Right cardiac atrium (tissue), 5 donors: ENCODE measurements at places on chromosomes 7 and 10.

DNA sequence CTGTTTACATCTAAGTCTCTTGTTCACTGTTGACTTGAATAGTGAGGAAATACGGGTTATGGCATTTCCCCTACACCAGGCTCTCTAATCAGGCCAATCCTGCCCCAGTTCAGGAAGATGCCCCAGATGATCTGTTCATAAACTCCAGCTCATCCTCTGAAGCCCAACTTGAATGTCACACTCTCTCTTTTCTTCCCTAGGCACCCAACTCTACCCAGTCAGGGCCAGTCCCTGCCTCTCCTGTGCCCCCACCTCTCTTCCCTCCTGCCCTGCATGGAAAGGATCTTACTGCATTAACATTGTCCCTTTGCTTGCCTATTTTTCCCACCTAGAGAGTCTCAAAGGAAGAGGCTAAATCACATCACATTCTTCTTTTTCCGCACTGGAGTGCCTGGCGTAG, 10.6 kb upstream of the TRPV6 start:
- DNase-seq, result no peak

DNA sequence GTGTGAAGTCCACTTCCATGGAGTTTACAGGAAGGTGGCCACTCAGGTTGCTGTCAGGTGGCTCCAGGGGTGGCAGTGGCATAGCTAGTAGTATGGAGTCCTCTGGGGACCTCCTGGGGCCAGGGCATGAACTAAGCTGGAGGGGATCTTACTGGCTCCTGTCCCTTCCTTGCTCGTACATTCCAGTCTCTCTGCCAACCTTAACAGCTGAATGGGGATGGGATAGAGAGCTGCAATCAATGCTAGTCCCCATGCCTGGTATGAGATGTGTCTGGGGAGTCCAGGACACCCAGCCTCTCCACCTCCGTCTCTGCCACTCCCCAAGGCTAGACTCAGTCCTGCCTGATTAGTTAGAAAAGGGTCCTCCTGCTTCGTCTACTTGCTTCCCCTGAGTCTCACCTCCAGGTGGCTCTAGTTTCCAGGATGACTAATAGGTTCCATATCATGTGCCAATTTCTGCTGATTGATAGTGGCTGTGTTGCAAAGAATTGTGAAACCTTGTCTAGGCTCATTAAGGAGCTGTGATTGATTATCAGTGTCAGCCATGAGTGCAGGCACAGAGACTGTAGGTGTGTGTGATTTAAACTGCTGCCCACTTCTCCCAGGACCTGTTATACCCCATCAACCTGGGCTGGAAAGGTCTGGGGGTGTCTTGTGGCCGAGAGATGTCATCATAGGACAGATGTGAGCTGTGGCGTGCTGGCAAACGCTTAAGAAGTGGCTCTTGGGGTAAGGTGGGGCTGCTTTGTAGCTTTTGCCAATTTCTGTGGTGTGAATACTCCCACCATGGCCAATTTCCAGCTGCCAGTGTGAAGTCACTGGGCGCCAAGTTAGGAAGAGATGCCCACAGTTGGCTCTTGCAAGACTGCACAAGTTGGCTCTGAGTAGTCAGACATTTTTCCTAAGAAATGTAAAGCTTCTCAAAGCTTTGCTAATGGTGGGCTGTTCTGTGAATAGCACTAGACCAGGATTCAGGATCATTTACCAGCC, 59.8 kb downstream of the COL13A1 start:
- peak; percentile 45 for DNase-seq

- no peak for DNase-seq
These were observed 34.2 kb downstream of the MTURN start for GRCh38 chr7:30168835-30169573.

GRCh38 chr7:105765846-105766245, 110.6 kb downstream of the ATXN7L1 start:
- no peak for DNase-seq

DNA sequence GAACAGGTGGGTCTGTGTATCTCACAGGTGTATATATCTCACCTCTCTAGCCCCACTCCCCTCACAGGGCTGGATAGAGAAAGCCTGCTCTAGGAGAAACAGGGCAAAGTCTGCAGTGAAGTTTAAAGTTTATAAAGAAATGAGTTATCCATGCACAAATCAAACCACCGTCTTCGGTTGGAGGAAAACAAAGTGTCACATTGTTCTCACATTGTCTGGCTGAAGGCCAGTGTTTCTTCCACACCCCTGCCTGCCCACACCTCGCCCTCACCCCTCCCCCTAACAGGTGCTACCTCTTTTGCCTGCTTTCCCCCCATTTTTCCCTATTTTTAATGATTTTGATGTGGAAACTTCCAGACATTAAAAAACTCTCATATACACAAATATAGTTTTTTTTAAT, 25.8 kb downstream of the AQP1 start:
- no peak for DNase-seq

DNA sequence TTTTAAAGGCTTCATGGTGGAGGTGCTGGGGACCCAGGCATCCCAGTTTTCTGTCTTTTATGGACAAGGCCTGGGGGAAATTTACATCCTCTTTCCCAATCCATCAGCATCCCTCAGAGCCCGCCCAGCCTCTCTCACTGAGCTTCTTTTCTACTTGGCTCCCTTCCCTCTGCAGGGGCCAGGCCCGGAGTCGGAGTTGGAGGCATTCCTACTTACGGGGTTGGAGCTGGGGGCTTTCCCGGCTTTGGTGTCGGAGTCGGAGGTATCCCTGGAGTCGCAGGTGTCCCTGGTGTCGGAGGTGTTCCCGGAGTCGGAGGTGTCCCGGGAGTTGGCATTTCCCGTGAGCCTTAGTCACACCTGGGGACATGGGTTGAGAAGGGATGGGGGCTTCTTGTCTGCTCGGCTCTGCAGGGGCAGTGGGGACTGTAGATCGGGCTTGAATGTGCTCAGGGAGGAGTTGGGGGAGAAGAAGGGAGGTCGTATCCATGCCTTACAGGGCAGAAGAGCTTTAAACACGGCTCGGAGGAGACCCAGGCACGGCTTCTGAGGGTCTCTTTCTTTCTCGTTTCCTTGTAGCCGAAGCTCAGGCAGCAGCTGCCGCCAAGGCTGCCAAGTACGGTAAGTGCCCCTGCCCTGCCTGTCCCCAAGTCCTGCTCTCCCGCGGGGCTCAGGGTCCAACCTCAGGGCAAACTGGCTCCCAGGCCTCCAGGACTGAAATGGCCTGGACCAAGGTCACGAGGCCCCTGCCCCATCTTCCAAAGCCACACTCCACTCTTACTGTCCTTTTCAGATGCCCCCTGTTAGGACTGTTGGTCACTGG, 27.3 kb upstream of the LIMK1 start:
- no peak for DNase-seq

DNA sequence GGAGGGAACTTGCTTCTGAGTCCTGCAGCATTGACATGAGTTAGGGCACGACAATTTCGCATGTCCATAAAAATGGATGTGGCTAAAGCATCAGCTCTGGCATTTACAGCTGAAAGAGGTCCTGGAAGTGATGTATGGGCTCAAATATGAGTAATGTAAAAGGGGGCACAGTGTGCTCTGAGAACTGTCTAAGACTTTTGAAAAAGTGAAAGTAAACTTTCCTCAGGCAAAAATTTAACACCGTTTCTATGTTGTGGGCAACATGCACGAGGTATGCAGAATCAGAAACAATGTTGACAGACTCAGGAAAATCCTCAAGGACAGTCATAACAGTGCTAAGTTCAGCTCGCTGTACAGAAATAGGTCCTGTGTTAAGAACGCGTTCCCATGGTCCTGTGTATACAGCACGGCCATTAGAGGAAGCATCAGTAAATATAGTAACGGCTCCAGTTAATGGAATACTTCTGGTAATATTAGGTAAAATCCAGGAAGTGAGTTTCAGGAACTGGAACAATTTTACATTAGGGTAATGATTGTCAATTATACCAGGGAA, 37.9 kb upstream of the AKR1C2 start:
- DNase-seq, result no peak

GRCh38 chr7:158453663-158454062, 134.0 kb downstream of the PTPRN2 start:
- no peak for DNase-seq

DNA sequence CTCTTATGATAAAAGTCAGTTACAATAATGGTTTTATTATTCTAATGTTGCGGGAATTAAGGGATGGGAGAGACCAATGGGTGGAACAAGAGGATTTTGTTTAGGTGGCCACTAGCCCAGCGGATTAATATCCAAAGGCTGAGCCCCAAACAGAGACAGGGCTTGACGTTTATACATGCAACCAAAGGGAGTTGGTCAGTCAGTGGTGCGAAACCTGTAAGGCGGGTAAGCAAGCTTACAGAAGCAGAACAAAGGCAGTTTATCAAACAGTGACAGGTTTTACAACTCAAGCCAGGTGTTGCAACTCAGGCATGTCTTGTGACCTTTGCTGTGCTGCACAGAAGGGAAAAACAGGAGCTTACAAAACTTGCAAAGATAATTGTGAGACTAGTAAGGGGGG, 622.9 kb upstream of the MBL2 start:
- DNase-seq, result no peak

- DNase-seq, result no peak
These were observed 49.6 kb downstream of the GRID1 start for GRCh38 chr10:86316990-86317389.

DNA sequence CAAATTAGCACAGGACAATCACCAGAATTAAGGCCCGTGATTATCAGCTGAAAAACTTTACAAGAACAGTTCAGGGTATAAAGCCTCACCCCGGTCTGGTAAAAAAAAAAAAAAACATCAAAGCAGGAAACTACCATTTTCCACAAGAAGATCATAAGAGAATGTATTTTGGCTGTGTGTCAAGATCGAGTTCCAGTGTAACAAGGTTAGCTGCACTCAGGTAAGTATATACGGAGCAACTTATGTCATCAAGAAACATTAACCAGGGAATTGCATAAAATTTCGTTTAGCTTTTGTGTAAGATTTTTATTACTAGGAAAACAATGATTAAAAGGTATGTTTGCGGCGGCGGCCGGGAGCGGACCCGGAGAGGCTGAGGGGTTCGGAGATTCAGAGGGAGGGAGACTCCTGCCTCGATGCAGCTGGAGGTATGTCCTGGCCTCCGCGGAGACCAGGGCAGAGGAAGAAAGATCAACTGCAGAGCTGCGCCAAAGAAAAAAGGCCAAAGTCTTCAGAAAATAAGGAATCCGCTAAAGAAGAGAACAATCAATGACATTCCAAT, 533.8 kb upstream of the CNTNAP2 start:
- no peak for DNase-seq

- peak; percentile 85 for DNase-seq
These were observed 72.5 kb downstream of the GOLGA7B start for GRCh38 chr10:97922022-97922758.

- DNase-seq, result no peak
These were observed 223.7 kb downstream of the MTERF1 start for GRCh38 chr7:91656541-91657482.

GRCh38 chr7:128103498-128104107, 72.4 kb upstream of the LRRC4 start:
- peak; percentile 88 for DNase-seq

- no peak for DNase-seq
These were observed 169.6 kb upstream of the KIAA1217 start for GRCh38 chr10:24039315-24039714.

DNA sequence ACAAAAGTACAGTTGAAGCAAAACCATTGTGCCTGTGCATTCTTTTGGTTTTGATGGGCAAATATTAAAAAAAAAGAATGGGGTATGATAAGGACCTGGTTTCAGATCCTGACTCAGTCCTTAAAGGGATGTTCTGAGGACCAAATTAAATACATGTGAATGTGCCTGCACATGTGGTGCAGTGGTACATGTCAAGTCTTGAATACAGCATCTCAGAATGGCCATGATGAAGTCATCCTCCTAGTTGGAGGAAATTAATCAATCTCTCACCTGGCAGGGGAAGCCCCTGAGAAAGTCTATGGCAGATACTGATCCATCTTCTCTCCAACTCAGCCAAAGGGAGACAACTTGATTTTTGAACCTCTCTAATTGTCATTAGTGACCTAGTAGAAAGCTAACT, 207.0 kb downstream of the SUGCT start:
- DNase-seq, result no peak

DNA sequence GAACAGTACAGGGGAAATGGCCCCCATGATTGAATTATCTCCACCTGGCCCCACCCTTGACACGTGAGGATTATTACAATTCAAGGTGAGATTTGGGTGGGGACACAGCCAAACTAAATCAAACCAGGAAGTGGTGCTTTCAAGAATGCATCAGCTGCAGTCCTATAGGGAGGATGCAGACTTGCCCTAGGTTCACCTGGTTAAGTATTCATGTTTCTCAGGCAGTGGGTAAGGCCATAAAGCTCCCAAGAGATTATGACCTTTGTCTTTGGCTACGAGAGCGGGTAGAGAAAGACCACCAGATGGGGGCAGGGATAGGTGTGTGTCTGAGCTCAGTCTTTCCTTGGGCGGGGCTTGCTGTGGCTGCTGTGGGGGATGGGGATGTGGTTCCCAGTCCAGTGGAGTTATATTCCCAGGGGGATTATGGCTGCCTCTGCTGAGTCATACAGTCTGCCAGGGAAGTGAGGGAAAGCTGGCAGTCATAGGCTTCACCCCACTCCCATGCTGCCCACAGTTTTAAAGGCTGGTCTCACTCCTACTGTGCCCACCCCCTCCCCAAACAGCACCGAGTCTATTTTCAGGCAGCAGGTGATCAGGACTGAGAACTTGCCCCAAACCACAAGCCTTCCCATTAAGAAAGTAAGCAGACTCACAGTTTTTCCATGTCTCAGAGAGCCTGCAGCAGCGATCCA, 8.4 kb upstream of the R3HCC1L start:
- DNase-seq, result no peak

GRCh38 chr7:77825131-77825530, 26.6 kb downstream of the PHTF2 start:
- no peak for DNase-seq

- no peak for DNase-seq
These were observed 68.3 kb upstream of the MGMT start for GRCh38 chr10:129398711-129399141.

DNA sequence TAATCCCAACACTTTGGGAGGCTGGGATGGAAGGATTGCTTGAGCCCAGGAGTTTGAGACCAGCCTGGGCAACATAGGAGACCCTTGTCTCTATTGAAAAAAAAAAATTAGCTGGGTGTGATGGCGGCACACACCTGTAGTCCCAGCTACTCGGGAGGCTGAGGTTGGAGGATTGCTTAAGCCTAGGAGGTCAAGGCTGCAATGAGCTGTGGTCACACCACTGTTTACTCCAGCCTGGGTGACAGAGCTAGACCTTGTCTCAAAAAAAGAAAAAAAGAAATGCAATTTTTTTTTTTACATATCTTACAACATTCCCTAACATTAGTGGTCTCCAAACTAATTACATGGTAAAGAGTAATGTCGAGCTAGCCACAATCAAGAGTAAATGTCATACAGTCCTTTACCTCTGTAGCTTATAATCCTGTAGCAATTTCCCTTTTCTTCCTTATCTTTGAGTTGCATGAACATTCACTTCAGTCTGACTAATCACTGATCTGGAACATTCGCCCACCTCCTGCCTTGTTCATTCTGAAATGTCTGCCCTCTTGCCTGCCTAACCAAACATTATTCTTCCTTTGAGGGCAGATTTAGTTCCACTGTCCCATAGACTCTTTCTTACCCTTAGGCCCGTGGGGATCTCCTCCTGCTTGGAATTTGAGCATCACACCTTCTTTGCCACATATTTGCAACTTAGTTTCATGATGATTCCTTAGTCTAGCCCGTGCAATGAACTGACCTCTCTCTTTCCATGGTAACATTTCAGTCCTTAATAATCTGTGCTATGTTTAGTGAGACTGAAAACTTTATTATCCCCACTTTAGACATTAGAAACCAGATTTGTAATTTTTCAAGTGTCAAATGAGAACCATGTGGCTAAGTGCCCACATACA, 4.8 kb upstream of the VCL start:
- no peak for DNase-seq
